NCI-H1694 treated with DMSO at 0.1 percent for 48 hours (cell line): ENCODE measurements at places on chromosomes 12 and 14.

DNA sequence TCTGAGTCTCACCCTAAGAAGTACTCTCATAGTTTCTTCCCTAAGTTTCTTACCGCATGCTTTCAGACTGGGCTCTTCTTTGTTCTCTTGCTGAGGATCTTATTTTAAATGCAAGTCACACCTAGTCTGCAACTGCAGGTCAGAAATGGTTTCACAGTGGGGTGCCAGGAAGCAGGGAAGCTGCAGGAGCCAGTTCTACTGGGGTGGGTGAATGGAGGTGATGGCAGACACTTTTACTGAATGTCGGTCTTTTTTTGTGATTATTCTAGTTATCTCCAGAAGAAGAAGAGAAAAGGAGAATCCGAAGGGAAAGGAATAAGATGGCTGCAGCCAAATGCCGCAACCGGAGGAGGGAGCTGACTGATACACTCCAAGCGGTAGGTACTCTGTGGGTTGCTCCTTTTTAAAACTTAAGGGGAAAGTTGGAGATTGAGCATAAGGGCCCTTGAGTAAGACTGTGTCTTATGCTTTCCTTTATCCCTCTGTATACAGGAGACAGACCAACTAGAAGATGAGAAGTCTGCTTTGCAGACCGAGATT lies 1.7 kb downstream of the FOS start:
- no peak for DNase-seq

DNA sequence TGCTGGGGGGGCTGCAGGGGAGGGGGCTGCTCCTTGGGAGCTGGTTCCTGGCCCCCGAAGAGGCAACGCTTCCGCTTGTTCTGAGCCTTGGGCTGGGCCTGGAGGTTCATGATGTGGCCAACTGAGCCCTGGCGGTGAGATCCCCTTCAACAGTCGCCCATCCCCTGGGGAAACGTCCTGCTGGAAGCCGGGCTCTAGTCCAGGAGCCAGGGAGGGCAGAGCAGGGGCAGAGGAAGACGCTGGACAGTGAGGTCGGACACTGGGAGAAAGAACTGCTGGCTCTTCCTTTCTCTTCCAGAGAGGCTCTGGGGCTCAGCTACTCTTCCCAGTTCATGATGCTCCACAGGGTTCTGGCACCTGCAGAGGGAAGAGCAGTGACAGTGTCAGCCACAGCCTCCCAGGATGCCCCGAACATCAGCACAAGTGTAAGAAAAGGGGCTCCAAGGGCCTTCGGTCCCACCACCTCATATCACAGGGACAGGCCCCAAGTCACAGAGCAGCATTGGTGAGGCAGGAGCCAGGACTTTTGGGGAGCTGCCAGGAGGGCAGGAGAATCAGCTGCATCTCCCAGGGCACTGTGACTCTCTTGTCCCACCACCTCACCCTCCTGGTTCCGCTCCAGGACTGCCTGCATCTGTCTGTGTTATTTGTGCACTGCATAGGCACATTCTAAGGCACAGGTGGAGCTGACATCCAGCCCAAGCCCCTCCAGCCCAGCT lies 25.9 kb upstream of the PNMA1 start:
- no peak for DNase-seq

DNA sequence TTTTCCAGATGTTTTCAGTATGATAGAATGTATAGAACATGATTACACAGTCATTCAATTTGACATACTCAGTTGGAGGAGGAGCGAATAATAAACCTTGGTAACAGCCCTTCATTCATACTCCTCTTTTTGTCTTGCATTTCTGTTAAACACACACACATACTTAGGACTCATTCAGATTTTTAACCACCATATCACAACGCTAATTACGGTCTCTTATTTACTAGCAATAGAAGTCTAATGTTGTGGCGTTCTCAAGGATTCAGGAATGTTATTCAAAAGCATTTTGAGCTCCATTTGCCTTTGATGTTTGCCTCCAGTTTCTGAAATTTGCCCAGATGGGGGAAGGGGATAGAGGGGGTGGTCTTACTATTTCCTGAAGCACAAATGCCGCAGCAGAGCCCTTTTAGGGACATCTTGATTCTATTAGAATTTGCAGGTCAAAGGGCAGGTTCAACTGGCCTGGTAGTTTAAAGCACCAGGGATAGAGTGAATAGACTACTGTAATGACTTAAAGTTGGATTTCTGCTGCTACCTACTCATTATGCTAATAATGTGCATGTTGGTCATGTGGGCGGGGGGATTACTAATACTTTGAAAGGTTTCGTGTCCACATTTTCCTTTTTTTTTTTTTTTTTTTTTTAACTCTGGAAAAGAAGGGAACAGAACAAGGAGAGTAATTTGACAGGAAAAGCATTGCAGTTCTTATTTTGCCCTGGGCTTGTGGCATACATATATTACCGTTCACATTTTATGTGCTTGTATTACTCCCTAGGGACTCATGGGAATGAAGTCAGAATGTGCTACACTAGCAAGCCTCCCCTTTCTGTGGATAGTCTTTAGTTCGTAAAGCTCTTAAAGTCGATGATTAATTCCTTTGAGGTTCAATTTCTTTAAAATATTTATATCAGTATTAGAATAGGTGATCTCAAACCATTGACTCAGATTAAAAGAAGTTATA lies 226.8 kb downstream of the FBXL14 start:
- DNase-seq = no peak

DNA sequence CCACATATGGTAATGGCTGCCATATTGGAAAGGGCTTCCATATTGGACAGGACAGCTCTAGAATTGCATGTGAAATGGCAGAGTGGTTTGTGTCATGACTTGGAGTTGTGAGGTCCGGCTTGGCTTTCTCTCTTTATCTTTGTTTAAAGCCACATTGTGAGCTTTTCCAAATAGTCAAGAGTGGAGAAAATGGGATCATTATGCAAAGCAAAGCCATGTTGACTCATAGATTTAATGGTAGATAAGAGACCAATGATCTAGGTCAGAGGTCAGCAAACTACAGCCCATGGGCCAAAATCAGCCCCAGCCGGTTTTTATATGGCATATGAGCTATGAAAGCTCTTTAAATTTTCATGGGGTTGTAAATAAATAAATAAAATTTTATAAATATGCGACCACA lies 449.1 kb downstream of the BCL11B start:
- no peak for DNase-seq

DNA sequence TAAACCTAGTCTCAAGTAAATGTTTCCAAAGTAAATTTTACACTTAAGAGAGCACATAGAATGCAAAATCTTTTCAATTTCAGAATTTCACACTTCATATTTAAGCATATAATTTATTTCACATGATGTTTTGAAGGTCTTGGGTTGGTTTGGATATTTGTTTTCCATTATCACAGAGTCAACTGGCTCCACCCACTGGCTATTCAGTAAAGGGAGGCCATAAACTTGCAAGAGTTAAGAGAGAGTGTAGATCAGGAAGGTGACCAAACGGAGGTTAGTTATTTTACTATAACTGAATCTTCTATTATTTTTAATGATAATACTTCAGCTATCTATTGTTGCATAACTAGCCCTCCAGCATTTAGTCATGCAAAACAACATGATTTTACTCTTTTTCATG lies 6.2 kb upstream of the CPNE8 start:
- DNase-seq = no peak

GRCh38 chr12:107092669-107093416 lies 506 bp downstream of the CRY1 start:
- DNase-seq = no peak

DNA sequence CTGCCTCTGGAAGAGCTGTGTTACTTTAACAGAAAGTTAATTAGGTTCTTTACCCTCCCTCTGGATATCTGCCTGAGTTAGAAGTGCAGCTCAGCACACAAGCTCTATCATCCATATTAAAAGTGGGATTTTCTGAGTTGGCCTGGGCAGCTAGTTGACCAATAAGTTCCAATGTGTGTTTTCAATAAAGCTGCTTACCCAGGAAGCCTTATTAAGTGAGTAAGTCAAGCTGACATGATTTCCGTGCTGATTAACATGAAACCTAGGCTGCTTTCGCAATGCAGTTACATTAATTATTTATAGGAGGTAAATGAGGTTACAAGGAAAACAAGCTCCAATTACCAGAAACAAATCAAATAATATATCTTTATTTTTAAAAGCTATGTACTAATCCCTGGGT lies 4.8 kb downstream of the NEUROD4 start:
- DNase-seq = no peak

DNA sequence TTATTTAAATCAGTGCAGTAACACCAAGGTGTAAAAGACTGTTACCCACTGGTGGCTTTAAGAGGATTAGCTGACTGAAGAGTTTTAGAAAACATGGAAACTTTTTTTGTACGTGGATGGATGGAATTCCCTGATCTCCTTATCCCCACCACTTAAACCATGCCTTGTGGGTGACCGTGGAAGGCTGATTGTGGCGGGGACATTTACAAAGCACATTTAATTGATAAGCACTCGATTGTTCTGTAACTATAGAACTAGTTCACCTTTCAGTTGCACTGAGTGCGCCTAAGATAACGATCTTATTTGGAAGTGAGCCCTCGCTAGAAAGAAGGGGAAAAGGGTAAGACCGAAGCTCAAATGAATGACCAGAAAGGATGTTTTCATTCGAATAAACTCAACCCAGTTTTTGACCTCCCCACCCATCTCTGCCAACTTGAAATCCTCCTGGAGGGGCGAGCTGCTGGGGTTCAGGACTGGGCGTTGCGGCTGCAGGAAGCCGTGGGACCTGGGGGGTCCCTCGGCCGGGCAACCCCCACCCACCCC lies 688 bp upstream of the RASSF3 start:
- DNase-seq = no peak

DNA sequence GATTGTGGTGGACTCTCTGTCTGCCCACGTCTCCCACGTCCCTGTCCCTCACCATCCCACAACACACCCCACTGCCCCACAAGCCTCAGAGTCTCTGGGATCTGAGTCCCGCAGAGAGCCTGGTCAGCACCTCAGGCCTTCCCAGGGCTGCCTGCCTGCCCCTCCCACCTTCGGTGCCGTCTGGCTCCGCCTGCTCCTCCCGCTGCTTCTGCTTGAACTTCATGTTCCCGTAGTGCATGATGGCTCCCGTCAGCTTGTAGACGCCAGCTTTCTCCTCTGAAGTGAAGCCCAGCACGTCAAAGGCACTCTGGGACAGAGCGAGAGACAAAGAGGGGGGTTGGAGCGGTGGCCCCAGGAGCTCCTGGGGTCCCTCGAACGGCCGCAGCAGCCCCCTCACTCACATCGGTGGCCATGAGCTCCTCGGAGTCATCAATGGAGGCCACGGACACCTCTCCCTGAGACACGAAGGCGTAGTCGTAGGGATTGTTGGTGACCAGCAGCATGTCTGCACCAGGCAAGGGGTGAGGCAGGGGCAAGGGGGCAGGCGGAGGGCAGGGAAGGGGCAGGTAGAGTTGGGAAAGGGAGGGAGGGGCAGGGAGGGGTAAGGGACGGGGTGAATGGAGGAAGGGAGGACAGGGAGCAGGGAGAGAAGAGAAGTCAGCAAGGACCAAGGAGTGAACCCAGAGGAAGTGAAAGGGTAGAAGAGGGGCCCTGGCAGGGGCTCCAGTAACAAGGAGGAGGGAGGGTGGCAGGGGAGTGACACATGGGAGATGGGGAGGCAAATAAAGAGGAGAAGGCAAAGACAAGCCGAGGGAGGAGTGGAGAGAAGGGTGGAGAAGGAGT lies 5.6 kb downstream of the MYH6 start:
- no peak for DNase-seq

DNA sequence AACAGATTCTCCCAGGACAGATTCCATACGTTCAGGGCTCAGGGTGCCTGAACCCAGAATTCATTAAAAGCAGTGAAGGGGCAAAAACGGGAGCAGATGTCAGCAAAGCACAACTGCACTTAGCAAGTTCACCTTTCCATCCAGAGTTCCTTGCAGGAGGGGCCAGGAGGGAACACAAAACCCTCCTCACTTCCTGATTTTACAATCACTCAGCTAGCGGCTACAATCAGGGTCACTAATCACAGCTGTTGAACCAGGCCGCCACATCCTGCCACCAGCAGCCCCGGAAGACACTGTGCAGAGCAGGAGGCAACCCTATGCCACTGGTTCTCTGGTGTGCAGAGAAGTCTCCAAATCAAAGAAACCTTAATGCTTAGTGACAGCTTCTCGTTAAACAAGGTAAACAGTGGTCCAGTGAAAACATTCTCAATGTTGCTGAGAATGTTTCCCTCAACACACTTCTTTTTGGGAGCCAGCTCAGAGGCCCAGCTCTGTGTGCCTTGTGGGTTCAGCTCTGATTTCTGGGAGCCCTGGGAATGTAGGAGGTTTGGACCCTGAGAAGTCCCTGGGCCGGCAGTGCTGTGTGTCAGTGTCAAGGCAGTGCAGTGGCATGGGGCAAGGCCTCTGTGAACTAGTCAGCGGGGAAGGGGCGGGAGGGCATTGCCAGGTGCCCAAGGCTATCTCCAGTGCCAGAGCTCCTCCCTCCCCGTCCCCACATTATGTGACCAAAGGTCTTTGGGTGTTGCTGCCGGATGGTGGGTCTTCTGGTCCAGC lies 54.5 kb downstream of the VCPKMT start:
- no peak for DNase-seq

GRCh38 chr12:62841846-62842245 lies 93.1 kb downstream of the PPM1H start:
- DNase-seq = no peak

DNA sequence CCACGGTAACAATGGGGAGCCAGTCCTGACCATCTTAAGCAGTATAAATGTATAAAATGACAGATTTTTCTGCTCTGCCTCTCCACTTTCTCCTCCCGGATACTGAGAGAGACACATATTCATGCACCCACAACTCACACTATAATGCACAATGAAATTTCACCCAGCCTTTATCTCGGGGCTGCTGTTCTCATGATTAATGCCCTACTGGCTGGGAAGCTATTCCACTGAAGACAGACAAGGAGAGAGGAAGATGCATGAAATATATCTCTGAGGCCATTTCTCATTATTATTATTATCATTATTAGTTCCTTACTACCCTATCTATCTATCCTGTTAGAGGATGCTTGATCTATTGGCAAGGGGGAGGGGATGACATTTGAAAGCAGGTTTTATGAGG lies 501.7 kb downstream of the DIO2 start:
- DNase-seq = no peak

- no peak for DNase-seq
Observed at GRCh38 chr14:105702275-105702817, 176.0 kb downstream of the TMEM121 start.

DNA sequence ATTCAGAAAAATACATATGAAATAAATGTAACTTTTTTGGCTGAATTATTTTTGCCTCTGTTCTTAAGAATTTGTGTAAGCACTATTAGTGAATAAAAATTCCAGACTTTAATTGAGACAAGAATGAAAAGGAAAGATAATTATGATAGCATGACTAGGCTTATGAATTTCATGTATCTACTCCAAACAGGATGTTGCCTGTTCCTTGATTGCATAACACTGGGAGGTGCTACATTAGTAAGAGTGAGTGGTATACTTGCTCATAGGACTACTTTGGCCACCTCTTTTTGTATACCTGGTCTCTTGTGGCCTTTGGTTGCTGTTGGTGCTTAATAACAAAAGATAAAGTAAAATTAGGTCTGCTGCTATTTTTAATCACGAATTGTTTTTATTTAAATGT lies 112.8 kb downstream of the NAV3 start:
- DNase-seq = no peak

DNA sequence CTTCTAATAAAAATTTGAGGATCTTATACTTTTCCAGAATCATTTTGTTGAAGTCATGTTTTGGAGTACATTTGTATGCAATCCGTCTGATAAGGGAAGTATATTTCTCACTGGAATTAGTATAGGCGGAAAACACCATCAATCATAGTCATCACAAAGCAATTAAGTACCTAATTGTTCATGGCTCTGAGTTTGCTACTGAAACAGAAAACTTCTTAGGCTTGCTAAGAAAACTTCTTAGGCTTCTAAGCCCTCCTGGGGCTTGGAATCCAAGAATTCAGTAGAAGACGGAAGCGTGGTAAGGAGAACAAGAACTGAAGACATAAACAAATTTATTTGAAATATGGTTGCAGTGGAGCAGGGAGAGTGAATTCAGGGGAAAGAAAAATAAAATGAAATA lies 636.3 kb downstream of the DIO2 start:
- no peak for DNase-seq
